ENCODE measurements at places on chromosomes 11 and 22.
A peak's percentile ranks its signal among the peaks of the same experiment; 100 is the strongest.

DNA sequence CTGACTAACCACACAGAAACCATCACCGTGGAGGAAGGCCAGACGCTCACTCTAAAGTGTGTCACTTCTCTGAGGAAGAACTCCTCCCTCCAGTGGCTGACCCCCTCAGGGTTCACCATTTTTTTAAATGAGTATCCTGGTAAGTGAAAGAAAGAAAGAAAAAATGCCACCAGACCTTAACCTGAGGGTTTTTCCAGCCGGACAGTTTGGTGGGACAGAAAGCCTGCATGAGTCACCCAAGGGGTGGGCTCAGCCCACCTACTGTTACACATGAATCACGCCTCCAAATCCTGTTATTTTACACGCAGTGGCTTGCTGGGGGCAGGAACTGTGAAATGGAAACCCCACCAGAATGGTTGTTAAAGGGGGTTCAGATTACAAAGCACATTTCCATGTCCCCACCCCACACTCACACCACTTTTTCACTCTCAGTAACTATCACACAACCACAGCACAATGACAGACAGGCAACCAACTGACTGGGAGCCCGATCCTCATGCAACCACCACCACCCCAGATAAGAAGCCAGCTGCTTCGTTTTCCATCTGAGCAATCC, 11.9 kb downstream of the CRTAM start:
- peak; percentile 76 for DNase-seq

DNA sequence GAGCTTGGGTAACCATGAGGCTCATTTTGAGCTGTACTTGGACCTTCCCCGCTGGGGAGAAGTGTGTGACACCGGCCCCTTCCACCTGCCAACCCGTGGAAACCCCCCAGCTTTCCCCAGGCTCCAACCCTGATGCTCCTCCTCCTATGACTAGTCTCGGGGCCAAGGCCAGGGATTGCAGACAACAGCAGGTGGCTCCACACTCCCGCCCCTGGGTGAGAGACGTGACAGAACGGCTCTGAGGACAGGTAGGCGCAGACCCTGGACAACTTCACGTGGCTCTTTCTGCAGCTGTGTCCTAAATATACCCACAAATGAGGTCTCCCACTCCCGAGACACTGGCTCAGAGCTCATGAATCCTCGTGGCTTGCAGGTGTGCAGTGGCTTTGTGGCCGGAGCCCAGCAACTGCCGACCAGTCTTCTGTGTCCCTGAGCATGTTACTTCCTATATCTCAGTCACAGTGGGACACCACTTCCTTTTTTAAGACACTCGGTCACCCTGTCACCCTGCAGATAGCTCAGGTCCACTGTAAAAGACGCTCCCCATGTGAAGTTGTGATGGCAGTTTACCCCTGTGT, 55.2 kb downstream of the NECTIN1 start:
- DNase-seq: no peak

DNA sequence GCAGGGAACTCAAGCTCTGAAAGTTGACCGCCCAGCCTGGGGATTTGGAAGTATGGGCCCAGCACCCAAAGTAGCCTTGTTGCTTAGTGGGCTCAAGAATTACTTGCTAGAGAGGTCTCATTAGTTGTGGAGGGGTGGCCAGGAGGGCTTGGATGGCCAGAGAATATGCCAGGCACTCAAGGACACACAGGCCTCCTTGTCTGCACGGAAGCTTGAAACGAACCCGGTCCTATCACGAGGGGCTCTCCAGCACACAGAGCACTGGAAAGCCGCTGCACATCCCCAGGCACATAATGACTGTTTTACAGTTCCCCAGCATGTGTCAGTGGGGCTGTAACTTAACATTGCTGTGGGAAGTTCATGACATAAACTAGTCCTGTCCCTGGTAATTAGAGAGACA, 55.9 kb downstream of the NAT10 start:
- no peak for DNase-seq

DNA sequence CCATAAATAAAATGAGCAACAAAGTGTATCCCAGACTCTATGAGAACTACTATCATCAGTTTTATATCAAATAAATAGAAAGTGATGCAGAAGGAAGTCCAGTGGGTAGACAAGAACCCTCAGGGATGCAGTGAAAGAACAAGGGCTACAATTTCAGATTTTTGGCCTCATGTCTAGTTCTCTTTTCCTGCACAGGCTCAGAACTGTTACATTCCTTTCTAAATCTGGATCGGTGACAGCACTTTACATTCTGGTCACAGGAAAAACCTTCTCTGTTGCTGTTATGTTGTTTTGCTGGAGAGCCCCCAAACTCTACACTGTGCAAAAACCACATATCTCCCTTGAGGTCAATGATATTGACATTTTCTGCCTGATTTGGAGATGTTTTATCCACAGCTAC, 108.8 kb upstream of the ANO5 start:
- DNase-seq: no peak

DNA sequence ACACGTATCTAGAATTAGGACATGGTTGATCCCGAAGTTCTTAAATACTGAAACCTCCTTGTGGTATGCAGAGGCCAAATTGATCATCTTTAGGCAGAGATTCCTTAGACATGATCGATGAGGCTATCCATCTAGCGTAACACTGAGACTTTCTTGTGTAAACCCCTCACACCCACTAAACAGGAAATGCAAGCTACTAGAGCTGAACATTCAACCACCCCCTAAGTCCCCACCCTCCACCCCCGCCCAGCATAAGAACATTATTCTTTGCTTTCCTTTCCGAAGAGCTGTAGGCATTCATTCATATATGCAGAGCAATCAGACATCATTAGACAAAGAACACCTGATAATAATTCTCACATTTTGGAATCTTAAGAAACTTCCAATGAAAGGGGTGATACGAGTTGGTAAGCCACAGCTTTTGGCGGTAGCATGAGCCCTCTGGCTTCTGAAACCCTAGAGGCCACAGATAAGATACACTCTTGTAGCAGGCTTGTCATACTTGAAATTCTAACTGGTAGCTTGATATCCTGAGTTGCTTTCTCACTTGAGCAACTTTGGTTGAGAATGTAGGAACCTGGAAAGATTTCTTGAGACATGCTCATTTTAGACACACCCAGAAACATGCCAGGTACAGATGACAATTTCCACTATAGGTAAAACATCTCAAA, 42.2 kb downstream of the FLI1 start:
- peak; percentile 90 for DNase-seq

DNA sequence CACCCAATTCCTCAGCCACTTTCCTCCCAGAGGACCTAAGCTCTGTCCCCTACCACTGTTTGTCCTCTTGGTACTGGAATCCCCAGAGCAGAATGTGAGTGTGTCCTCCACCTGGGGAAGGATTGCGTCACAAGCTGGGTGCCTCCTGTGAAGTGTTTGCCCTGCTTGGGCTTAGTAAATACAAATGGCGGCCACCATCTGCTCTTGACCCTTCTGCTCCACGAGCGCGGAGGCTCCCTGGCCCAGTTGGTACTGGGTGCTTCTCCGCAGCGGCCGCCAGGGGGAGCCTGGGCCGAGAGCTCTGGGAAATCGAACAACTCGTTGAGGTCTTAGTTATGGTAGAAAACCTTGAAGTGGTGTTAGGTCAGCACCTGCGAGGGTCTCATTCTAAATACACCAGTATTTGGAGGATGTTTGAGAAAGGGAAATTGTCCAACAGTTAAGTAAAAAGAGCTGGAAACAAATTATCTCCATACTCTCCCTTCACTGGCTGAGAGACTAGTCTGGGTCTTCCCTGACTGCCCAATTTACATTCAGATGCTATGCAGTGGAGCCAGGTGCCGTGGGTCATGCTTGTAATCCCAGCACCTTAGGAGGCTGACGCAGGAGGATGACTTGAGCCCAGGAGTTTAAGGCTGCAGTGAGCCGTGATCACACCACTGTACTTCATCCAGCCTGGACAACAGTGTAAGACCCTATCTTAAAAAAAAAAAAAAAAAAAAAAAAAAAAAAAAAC, 74.6 kb upstream of the TEAD1 start:
- peak; percentile 89 for DNase-seq

- no peak for DNase-seq
Measured at GRCh38 chr11:68099057-68099456, 22.1 kb downstream of the CHKA start.

DNA sequence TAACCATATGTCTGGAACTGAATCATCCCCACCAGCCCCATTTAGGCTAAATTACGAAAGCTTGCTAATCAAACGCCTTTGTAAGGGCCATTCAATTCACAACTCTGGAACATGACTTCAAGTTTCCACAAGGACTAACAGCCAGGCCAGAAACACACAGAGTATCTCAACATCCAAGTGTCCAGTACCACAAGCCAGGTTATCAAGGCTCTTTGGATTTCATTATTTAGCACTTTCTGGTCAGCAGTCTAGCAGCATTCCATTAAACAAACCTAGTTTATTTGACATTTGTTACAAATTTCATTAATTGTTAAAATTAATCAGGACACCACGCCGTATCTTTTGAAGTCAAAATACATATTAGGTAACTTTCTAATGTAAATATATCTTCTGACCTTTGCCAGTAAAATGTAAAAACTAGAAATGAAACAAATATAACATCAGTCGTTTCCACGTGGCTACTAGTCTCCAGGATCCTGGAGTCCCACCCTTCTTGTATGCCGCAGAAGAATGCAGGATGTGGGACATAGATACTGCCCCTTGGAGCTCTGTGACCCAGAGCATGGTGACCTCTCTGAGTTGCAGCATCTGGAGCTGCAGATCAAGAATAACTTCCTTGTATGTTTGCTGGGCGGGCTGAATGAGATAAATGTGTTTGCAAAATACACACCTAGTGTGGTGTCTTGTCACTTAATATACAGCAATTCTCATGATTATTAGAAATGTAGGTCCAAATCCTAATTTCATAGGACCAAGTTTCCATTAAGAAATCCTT, 64.7 kb downstream of the MPPED2 start:
- DNase-seq: no peak

GRCh38 chr22:45762545-45763235, 91.1 kb downstream of the ATXN10 start:
- DNase-seq: no peak

GRCh38 chr11:40867991-40868632, 591.3 kb downstream of the LRRC4C start:
- peak; percentile 66 for DNase-seq

DNA sequence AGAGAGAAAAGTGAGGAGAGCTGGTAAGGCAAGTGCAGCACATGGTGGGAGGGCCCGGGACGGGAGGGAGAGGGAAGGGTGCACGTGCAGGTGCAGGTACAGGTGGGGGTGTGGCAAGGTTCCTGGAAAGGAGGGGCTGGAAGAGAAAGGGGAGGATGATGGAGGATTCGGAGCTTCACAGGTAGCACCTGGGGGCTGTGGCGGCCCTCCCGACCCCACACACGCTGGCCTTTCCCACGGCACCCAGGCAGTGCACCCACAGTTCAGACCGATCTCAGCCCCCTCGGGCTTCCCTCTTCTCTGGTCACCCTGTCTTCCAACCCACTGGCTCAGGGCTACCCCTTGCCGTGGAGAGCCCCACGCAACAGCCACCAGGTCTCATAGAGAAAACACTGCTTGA, 67.4 kb upstream of the A4GALT start:
- DNase-seq: no peak

DNA sequence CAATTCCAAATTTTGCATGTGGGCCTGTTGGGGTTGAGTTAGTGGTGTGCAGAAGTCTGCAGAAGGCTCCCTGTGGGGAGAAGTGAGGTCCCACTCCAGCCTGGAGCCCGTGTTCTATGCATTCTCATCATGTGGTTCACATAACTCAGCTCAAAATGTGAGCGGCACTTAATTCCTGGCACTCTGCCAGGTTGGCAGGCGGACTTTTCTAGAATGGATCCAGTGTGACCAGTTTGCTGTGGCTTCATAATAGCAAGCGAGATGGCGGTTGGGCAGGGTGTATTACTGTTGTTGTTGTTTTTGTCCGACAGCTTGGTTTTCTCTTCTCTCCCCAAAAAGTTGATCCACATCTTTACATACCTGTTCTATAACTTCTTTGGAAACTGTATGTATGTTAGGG, 146.8 kb upstream of the TTC12 start:
- DNase-seq: no peak

- DNase-seq: no peak
Measured at GRCh38 chr11:72824020-72824419, 9.8 kb downstream of the ATG16L2 start.

DNA sequence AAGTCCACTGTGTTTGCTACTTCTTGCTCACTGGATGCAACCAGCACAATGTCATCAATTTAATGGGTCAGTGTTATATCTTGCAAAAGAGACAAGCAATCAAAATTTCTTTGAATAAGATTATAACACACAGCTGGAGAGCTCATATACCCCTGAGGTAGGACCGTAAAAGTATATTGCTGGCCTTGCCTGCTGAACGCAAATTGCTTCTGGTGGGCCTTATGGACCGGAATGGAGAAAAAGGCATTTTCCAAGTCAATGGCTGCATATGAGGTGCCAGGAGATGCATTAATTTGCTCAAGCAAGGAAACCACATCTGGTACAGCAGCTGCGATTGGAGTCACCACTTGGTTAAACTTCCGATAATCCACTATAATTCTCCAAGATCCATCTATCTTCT, 119.1 kb downstream of the ZNF280B start:
- no peak for DNase-seq

GRCh38 chr11:69746752-69747742, 28.1 kb downstream of the FGF4 start:
- DNase-seq: no peak

- DNase-seq: no peak
Measured at GRCh38 chr11:76249195-76249741, 43.0 kb upstream of the WNT11 start.

GRCh38 chr11:65500387-65501185, 1.7 kb downstream of the MALAT1 start:
- DNase-seq: peak; percentile 49

DNA sequence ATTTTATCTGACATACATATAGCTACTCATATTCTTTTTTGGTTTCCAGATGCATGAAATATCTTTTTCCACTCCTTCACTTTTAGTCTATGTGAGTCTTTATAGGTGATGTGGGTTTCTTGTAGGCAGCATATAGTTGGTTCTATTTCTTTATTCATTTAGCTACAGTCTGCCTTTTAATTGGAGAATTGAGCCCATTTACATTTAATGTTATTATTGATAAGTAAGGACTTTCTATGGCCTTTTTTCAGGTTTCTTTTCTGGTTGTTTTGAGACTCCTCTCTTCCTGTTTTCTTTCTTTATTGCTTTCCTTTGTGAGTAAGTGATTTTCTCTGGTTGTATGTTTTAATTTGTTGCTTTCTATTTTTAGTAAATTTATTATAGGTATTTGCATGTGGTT, 27.2 kb downstream of the CNTF start:
- no peak for DNase-seq

- peak; percentile 1 for DNase-seq
Measured at GRCh38 chr11:42422090-42422489, 889.7 kb upstream of the API5 start.

GRCh38 chr11:1455763-1456060, 30.9 kb downstream of the MOB2 start:
- DNase-seq: no peak

GRCh38 chr11:128318856-128319474, 268.4 kb downstream of the ETS1 start:
- no peak for DNase-seq

GRCh38 chr11:45880772-45881570, 4.5 kb upstream of the MAPK8IP1 start:
- DNase-seq: no peak

GRCh38 chr22:34805771-34806170, 260.2 kb upstream of the ISX start:
- DNase-seq: no peak

- no peak for DNase-seq
Measured at GRCh38 chr11:46667043-46667481, 33.4 kb downstream of the ARHGAP1 start.

- DNase-seq: no peak
Measured at GRCh38 chr22:43289976-43290721, 53.0 kb downstream of the SCUBE1 start.
